ENCODE measurements at places on chromosomes 2 and 18.

GRCh38 chr18:21672521-21673267, 31.9 kb downstream of the ABHD3 start:
- no peak for DNase-seq

DNA sequence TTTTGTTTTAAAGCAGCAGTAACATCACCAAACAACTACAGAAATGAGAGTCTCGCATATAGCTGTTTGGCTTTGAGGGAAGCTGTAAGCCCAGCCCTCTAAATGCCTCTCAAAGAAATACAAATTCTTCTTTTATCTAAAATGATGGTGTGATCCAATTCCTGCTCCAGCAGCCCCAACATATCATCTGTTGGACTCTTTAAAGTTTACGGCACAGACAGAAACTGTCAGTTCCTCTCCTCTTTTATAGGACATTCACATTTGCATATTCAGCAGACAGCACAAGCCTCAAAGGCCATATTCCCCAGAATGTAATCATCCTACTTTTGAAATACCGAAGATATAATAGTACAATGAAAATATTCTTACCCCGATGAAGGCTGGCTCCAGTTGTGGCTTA, 216.9 kb upstream of the REV1 start:
- no peak for DNase-seq

DNA sequence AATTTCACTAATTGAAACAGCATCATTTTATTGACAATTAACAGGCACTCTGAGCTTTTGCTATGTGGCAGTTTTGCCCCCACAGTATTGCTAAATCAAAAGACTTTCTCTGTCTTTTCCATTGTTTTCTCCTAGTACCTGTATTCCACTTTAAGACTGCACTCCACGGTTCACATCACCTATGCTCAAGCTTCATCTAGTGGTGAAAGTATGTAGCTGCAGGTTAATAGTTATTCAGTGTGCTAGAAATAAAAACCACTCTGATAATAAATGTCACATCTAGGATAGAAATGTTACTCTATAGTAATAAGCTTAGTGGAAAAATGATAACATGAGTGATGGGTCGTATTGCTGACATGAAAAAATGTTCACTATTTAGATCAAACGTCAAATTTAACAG, 24.6 kb downstream of the ARL6IP6 start:
- DNase-seq = no peak

DNA sequence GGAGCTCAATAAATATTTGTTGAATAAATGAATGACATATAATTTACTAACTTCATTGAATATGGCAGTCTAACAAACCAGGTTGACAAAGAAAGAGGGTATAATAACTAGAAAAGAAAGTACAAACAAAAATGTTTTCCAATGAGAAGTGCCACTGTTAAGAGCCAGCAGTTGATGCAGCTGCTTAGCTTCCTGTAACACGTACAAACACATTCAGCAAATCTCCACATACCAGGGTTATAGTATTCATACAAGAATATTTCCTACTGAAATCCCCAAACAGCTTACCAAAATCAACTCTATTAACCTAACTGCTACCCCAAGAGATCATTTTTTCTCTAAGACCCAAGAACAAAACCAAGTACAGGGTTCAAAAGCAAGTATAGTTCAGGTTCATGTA, 77.7 kb downstream of the THADA start:
- no peak for DNase-seq

GRCh38 chr2:65026704-65027464, 29.3 kb upstream of the CEP68 start:
- DNase-seq = no peak

- no peak for DNase-seq
Observed at GRCh38 chr2:197904446-197904845, 100.1 kb downstream of the PLCL1 start.

GRCh38 chr18:59752666-59753065, 55.4 kb upstream of the CCBE1 start:
- no peak for DNase-seq

- DNase-seq = no peak
Observed at GRCh38 chr2:73006969-73007710, 64.4 kb downstream of the SFXN5 start.

DNA sequence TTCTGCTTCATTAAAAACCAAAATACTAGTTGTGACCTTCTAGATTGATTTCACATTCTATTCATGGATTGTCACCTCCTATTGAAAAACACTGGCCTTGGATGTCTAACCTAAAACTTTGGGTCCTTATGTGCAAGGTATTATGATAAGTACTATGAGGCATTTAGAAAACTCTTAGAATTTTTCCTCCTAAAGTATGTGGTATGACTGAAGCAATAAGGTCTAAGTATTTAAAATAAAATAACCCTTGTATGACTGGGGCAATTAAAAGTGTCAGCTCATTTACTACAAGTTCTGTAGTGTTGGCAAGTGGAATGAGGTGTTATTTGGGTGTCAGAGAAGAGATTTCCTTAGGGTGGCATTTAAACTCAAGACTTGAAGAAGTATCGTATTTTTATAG, 15.1 kb downstream of the KCMF1 start:
- no peak for DNase-seq
